CD4-positive, alpha-beta T cell treated with Interleukin-15 for 1 hour (primary cell): ENCODE measurements at places on chromosomes 5 and 9.
A peak's percentile ranks its signal among the peaks of the same experiment; 100 is the strongest.

DNA sequence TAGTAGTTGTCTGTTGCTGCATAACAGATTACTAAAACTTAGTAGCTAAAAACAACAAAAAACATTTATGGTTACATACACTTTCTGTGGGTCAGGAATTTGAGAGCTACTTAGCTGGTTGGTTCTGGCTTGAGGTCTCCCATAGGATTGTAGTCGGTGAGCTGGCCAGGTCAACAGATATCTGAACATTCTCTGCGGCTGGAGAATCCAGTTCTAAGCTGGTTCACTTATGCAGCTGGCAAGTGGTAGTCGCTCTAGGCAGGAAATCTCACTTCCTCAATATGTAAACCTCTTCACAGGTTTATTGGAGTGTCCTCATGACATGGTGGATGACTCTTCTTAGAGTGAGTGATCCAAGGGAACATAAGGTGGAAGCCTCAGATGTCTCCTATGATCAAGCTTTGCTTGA is 65.7 kb upstream of the TNFAIP8 start:
- peak; percentile 41 for DNase-seq

GRCh38 chr5:30765706-30766105 is 427.8 kb upstream of the CDH6 start:
- no peak for DNase-seq

GRCh38 chr9:121889990-121890563 is 203.0 kb downstream of the TTLL11 start:
- no peak for DNase-seq

- no peak for DNase-seq
Observed at GRCh38 chr5:129124608-129125007, 30.1 kb downstream of the ISOC1 start.

GRCh38 chr5:135073761-135074345 is 39.8 kb upstream of the PITX1 start:
- DNase-seq = peak; percentile 9

DNA sequence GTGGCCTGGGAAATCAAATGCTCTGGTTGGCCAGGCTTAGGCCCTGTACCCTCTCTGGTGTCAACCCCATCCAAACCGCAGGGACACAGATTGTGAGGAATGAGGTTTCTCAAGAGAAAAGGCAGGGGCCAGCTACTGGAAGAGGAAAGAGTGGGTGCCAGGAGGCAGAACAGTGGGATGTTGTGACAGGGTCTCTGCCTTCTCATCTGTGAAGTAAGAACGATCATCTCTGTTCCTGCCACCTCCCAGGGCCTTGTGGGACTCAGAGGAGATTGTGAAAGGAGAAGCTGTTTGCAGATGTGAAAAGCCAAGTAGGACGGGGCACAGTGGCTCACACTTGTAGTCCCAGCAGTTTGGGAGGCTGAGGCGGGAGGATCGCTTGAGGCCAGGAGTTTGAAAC is 22.8 kb upstream of the RPL26L1 start:
- no peak for DNase-seq

DNA sequence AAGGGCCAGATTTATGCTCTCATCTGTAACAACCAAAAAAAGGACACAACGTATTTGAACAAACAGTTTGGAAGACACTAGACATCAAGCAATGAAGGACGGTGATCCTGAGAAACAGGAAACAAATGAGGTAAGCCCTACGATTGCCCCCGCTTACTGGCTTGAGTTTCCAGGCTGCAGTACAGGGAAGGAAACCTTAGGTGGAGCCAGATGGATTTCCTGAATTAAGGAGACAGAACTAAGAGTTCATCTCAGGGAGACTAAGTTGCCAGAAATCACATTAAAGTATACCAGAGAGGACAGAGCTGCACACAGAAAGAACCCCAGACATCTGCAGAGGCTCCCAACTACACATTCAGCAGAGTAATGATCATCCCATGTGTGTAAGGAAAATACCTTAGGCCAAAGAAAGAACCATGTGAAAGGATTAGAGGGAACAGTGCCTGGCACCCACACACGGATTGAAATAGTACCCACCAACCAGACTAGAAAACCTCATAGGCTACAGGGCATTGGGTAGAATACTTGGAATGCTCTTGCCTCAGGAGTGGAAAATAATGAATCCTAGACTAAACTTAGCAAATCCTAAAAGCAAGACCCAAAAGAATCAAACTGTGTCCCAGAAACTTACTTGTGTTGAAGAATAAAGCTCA is 99.3 kb upstream of the NIPBL start:
- no peak for DNase-seq

GRCh38 chr5:112411903-112412302 is 7.2 kb downstream of the EPB41L4A start:
- DNase-seq = no peak

- no peak for DNase-seq
Observed at GRCh38 chr5:127203818-127204217, 86.8 kb upstream of the MEGF10 start.

- no peak for DNase-seq
Observed at GRCh38 chr5:167057665-167058064, 1233.8 kb upstream of the WWC1 start.

GRCh38 chr5:172821340-172821985 is 12.6 kb upstream of the ERGIC1 start:
- DNase-seq = no peak
